ENCODE measurements at places on chromosomes 12 and 14. TPM values are rescaled to one million over a fixed set of nuclear protein-coding genes. Genes with fewer than 3 reads are reported as not detected.

- DNase-seq, result no peak
Measured at GRCh38 chr12:100794441-100795173, at the start of gene ANO4. ANO4 (plus strand) TSS chr12:100794776; CDS start chr12:100901786, 107,010 bp downstream.

DNA sequence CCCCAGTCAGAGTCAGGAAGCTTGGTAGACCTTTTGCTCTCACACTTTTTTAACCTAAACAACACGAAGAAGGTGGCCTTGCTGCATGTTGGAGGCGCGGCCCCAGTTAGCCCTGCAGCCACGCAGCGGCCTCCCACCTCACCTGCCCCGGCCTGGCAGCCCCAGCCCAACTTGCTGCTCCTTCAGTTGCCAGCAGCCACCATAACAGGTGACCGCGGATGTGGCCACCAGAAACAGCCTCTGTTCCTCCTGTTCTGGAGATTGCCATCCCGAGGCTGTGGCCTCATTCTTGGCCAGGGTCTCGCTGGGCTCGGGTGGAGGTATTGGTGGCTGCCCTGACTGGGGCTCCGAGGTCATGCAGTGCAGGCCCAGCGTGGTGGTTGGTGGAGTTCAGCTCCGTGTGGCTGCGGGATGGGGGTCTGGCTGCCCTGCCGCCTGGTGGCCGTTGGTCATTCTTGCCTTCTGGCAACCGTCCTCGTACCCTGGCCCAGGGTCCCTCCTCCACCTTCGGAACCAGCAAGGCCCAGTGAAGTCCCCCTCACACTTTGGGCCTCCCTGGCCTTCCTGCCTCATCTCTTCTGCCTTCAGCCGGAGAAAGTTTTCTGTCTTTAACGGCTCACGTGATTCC, 20.7 kb upstream of the TEX22 start:
- no peak for DNase-seq

DNA sequence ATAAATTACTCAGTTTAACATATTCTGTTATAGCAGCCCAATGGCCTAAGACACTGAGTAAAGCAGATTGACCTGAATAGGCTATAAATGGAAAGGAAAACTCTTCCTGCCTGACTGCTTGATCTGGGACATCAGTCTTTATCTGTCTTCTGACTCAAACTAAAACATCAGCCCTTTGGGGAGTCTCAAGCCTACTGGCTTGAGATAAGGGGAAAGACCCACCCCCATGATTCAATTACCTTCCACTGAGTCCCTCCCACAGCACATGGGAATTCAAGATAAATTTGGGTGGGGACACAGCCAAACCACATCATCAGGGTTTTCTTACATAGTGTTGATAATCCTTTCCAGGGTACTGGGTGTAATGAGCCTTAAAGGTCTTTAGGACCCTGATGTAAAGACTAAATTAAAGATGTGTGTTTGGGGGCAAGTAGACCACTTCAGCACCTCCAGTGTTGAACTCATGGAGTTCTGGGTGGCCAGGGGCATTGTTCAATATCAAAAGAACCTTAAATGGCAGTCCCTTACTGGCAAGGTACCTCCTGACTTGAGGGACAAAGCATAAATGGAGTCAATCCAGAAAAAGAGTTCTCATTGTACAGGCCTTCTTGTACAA, 67.8 kb downstream of the TSHR start:
- DNase-seq, result no peak

GRCh38 chr12:124545508-124546418, 21.6 kb downstream of the NCOR2 start:
- peak; percentile 16 for DNase-seq

GRCh38 chr14:74685921-74686678, 26.8 kb downstream of the AREL1 start:
- DNase-seq, result no peak

DNA sequence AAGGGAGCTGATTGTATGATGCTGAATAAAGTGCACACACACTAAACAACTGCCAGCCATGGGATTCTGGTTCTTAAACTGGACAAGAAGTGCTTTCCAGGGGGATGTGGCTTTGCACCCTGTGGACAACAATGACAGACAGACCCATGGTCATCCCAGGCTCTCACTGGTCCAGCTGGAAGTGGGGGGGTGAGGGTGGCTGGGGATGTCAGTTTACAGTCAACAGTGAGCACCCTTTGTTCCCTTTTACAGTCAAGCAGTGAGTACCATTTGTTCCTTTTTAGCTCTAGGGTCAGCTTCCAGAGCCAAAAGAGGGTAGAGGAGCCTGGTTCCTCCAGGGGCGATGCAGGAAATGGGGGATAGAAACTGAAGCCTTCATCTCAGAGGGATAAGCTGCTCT, 100.7 kb downstream of the SMOC1 start:
- DNase-seq, result no peak

DNA sequence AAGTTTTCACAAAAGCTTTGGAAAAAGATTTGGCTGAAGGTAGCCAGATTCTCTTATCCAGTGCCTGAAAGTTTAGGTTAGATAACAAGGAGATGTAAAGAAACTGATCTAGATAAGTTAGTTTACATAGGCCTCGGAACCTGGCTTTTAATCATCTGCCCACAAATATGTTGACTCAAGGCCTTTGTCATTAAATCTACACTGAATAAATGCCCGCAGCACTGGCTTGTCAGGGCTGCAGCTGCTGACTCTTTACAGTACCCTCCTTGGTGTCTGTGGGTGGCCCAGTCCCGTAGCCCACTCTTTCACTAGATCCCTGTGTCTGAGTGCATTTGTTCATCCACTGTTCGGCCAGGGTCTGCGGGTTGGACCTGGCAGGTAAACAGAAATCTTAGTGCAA, 58.0 kb downstream of the TMEM116 start:
- no peak for DNase-seq

GRCh38 chr14:54147282-54147681, 190.7 kb upstream of the BMP4 start:
- DNase-seq, result no peak

- no peak for DNase-seq
Measured at GRCh38 chr14:56004323-56004722, 113.9 kb upstream of the PELI2 start.

GRCh38 chr12:4791497-4791896, 71.3 kb downstream of the GALNT8 start:
- DNase-seq, result no peak

GRCh38 chr14:92702441-92702918, 45.9 kb downstream of the LGMN start:
- no peak for DNase-seq

GRCh38 chr12:106522708-106523107, 60.1 kb upstream of the RFX4 start:
- DNase-seq, result no peak

MYH6 gene
- not detected for total RNA-seq

NKX2-1 gene
- not detected for total RNA-seq

TCTN2 gene
- total RNA-seq, result 5.7 TPM
